ENCODE measurements at places on chromosomes 1 and 21.

DNA sequence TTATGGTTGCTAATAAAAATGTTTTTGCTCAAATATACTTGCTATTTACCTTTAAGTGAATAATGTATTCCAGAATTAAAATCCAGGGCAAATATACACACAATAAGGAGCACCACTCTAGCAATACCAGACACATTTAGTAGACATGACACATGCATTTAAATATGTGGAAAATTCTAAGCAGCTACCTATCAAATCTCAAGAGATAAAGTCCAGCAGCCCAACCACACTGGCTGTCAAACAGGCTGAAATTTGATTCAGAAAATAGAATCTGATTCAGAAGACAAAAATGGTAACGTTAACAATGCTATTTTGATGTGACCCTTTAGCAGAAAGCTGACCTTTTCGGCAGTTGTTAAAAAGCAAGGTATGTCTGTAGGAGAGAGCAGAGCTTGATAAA, 42.3 kb downstream of the PLEKHO1 start:
- DNase-seq, result no peak

- no peak for DNase-seq
Observed at GRCh38 chr1:232384171-232384883, 245.6 kb downstream of the SIPA1L2 start.

GRCh38 chr1:199124351-199124750, 485.5 kb downstream of the PTPRC start:
- no peak for DNase-seq

DNA sequence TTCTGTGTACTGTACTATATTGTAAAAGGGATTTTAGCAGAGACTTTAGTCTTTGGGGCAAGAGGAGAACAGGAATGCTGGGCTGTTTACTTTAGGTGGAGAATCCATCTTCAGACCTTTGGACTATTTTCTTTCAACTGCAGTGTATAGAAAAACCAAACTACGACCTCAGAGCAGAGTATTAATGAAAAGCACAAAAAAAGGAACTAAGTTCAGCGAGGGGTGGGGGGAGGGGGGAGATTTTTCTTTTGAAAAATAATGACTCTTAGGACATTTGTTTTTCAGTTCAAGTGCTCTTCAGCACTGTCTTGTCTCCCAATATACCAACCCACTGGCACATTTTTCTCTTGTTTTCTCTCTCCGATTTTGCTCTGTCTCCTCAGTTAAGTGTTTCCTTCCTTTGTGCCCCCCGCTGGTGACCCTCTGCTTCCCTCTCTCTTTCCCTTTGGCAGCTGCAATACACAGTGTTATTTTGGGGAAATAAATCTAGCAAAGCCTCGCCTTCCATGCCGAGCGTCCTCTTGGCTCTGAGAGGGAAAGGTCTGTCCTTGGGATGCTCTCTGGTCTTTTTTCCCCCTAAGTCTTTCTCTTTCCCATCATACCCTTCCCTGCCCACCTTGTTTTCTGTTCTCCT, 44.8 kb downstream of the ACP6 start:
- no peak for DNase-seq

DNA sequence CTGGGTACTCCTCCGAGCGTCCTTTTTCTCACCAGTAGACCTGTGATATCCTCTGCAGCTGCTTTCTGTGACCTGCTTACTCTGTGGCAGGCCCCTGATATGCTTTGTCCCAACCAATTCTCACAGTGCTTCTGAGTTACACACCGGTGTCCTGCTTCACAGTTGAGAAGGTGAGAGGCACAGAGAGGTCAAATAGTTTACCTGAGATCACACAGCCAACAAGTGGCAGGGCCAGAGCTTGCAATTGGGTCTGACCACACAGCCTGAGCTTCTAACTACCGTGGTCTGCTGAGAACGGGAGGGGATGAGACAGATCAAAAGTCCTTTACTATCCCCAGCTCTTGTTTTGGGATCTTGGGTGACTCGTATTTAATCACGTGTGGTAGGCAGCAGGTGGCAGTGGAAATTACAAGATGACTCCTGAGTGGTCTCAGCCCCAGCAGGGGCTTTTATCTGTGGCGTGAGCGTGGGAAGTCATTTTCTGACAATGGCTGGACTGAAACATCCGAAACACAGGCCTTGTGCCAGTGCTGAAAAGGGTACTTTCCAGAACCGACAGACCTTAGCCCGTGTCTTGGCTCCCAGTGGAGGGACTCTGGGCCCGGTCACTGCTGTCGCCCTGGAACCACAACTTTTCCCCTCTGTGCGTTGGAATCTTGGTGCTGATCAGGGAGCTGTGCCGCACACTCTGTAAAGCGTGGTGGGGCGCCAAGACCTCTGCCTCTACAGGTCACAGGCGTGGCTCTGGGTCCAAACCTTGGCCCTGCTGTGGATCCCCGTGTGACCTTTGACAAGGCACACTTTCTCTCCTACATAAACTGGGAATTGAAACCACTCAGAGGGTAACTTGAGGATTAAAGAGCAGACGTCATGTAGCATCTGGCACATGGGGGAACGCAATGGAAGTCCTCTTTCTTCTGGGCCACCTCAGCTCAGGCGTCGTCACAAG, 11.9 kb downstream of the THEMIS2 start:
- DNase-seq, result no peak

GRCh38 chr1:41983451-41983850, 64.7 kb upstream of the HIVEP3 start:
- no peak for DNase-seq

DNA sequence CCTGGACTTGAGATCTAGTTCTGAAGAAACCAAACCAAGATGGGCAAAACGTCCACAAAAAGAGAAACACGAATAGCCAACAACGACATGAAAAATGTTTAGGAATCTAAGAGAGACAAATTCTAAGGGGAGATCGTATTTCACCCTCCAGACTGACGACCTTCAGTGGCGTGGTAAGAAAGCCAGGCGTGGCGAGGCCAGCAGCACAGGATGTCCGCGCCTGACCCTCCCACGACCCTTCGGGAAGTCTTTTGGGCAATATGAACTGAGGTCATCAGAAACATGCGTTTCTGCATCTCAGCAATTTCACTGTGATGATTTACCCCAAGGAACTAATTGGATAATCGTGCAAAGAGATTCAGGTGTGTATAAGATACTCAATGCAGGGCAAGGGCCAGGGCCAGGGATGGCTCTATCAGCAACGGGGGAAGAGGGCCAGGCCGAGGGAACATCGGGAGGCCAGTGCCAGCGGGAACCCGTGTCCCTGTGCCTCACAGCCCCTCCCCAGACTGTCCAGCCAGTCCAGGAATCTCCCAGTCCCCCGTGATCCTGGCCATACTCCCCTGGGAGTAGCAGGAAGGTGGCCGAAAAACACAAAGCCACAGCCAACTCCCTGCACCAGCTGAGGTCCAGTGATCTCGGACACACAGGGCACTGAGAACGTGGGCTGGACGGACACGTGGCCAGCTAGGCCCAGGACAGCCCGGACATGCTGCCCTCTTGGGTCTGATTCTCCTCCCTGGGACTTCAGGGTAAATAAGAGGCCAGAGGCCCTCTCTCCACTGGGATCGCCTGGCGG, 53.6 kb upstream of the ADARB1 start:
- no peak for DNase-seq

GRCh38 chr1:14334336-14335176, 263.9 kb upstream of the KAZN start:
- DNase-seq, result no peak

- no peak for DNase-seq
Observed at GRCh38 chr1:39525366-39526165, 34.1 kb downstream of the BMP8A start.

DNA sequence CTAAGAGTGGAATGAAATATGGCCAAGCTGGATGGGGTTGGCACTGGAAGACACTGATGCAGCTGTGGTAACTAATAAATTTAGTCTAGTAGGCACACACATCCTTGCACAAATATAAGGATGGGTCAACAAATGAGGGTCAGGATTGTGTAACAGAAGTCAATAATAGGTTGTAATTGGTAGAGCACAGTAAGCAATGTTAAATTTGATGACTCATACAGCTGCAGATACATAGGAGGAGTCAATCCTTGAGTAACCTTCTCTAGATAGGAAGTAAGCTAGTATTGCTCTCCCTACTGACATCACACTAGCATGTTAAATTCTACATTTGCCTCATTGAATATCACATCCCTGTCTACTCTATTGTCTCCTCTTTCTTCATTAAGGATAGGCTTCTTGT, 332.1 kb downstream of the PTPRC start:
- no peak for DNase-seq

GRCh38 chr1:58487002-58487401, 59.5 kb downstream of the OMA1 start:
- no peak for DNase-seq

All from activated CD4-positive, alpha-beta T cell treated with anti-CD3 and anti-CD28 coated beads for 4 hours (primary cell).